ENCODE measurements at places on chromosomes 6 and 20.
A peak's percentile ranks its signal among the peaks of the same experiment; 100 is the strongest.

DNA sequence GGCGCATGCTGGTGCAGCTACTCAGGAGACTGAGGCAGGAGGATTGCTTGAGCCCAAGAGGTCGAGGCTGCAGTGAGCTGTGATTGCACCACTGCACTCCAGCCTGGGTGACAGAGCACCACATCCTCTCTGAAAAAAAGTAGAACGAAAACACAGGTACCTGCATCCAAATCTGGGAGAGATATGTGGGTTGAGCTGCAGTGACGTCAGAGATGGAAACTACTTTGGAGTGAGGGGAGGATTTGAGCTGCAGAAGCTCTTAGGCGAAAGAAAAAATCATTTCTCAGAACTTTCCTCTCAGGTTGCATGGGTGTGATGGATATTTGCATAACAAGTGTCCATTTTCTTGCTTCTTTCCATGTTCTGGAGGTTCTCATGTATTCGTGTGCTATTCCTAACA is 4.0 kb upstream of the TULP1 start:
- DNase-seq, result no peak

DNA sequence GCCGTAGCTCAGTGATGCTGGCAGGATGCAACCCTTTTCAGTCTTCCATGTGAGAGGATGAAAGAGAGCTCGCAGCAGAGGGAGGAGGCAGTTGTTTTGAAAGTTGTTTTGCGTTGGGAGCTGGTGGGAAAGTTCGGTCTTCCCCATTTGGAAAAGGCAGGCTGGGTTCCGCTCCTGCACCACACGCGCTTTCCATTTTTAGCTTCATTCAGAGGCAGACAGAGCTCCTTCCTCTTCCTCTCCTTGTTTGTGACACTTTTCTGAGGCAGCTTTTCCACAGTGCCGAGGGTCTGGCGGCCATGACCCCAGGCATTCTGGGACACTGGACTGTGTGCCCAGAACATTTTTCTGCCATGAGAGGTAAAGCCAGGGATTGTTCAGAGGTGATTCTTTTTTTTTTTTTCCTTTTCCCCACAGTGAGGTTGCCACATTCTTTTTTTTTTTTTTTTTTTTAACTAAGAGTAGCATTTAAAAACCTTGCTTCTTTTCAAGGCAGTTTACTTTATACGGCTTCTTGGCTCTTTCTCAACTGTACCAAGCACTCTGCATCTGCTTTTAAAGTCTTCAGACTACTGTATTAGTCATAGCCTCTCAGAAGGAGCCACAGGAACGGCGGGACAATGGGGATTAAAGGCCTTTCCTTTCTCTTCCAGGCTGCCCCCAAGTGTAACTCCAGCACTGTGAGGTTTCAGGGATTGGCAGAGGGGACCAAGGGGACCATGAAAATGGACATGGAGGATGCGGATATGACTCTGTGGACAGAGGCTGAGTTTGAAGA is 1.6 kb downstream of the PRDM1 start:
- no peak for DNase-seq

DNA sequence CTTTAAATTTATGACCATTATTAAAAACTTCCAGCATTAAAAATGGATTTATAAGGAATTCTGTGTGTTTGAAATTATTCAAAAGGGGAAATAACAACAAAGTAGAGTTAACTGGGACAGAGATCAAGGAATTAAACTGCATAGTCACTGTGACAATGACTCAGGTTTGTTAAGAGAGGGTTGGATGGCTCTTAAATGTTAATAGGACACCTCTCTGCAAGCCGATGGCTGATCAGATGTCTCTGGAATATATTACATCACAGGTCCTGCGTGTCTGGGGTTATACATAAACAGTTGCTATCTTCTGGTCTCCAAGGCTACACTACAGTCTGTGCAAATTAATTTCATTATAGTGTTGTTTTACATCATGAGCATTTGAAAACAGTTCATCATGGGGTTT is 574.3 kb downstream of the COL12A1 start:
- no peak for DNase-seq

DNA sequence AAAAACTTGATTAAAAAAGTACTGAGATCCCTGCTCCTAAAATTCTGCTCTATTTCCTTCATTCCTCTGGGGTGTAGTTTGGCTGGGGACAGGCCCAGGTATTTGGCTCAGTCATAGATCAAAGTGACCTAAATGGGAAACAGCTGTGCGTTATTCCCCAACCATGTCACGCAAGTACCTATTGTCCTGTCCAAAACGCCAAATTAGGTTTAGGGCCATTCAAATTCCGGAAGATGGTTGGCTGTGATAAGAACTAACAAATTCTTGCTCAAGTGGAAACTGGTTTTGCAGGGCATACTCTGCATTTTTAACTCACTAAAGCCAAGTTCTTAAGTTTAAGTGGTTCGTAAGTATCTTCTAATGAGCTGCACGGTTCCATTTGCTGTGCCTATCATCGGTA is 147.6 kb upstream of the TMEM170B start:
- DNase-seq, result no peak

GRCh38 chr6:99521633-99522151 is 6.5 kb upstream of the USP45 start:
- DNase-seq, result no peak

GRCh38 chr6:30841644-30842504 is 42.4 kb upstream of the DDR1 start:
- DNase-seq, result no peak

GRCh38 chr6:90412538-90413369 is 116.1 kb upstream of the BACH2 start:
- no peak for DNase-seq

GRCh38 chr6:38867726-38868125 is 152.6 kb downstream of the DNAH8 start:
- DNase-seq, result no peak

DNA sequence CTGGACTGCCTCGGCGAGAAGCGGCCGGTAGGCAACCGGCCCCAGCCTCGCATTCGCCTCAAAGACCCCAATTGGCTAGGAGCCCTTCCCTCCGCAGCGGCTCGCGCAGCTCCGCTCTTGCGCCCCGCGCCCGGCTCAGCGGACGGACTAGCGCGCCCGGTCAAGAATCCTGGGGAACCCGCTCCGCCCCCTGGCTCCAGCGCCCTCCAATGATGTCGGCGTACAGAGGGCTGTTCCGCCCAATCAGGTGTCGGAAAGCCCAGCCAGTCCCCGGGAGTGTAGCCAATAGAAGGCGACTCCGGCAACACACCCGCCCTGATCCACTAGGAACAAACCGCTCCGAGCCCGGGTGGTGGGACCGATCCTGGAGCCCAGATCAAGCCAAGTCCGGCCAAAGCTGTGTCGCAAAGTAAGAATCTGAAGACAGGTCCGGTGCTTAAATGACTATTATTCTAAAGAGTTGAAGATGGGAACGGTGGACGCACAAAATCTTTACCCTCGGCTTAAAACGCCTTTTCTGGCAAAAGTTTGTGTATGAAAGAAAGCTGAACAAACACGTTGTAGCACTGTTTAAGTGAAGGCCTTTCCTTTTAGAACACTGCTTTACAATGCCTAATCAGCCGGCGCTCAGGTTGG is 132.2 kb downstream of the OGFRL1 start:
- DNase-seq, result no peak

GRCh38 chr20:40990542-40991120 is 38.0 kb upstream of the TOP1 start:
- peak; percentile 66 for DNase-seq

GRCh38 chr6:44800171-44800783 is 412.8 kb downstream of the CDC5L start:
- DNase-seq, result no peak

- DNase-seq, result no peak
Observed at GRCh38 chr20:6940048-6940447, 172.6 kb downstream of the BMP2 start.

DNA sequence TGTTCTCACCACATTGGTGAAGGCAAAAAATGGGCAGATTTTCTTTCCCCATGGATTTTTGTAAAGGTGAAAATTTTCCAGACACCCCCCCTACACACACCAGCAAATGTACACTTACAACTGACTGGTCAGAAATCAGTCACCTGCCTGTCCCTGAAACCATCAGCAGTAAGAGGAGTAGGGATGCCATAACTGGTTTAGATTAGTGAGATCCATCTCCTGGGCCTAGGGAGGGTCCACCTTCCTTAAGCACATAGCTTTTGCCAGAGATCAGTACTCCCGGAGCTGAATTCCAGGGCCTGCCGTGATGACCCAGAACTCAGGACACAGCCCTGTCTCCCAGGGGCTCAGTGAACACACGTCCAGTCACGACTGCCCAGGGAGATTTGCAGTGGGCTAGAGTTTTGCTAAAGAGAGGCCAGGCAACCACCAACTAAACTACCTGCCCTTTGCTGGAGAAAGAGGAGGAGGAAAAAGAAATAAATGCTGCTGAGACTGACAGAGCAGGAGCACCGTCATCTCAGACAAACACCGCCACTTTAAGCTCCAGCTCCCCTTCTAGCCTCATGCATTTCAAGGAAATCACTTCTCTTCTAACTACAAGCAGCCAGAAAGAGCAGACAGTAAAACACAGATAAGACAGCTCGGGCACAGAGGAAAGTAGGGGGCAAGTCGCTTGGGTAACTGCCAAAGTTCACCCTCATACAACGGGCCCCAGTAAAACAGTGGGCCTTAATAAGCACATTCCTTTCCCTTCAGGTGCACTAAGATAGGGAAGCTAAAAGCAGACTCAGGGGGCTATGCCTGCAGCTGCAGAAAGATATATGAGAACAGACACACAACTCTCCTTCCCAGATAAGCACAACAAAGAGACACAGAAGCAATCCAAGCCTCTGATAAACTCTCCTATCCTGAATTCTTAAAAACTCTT is 82.6 kb upstream of the SPTLC3 start:
- no peak for DNase-seq

DNA sequence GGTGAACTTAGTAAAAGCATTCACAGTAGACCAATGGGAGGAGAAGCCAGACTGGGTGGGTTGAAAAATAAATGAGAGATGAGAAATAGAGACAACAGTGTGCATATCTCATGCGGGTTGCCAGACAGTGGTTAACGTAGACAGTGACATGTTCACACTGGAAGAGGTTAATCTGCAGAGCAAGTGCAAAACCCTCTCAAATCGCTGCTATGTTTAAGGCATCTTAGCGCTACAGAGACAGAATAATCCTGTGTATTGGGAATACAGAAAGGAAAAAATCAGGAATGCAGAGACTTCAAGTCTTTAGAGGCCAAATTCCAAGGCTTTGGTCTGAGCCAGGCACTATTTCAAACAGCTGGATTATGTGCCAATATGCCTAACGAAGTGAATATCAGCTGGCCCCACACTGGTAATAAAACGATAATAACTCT is 107.1 kb downstream of the TSHZ2 start:
- no peak for DNase-seq

DNA sequence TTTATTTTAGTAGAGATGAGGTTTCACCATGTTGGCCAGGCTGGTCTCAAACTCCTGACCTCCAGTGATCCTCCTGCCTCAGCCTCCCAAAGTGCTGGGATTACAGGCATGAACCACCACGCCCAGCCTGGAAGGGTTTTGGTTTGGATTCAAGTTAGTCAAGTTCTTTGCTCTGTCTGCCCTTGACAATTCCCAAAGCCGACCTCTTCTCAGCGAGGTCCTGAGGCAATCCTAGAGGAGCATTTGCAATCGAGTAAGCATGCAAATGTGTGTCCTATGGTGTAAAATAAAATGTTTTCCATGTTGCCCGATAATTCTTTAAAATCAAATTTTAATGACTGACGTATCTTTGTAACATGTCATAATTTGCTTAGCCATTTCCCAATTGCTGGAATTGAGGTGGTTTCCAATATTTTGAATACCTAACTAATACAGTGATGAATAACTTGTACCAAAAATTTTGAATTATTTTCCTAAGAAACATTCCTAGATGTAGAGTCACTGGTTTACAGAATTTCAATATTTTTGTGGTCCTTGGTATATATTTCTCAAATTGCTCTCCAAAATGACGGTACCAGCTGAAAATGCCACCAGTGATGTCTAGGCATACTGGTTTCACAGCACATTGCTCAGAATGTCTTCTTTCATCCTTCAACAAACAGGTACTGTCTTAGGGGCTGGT is 38.7 kb downstream of the GTF2H5 start:
- DNase-seq, result no peak

DNA sequence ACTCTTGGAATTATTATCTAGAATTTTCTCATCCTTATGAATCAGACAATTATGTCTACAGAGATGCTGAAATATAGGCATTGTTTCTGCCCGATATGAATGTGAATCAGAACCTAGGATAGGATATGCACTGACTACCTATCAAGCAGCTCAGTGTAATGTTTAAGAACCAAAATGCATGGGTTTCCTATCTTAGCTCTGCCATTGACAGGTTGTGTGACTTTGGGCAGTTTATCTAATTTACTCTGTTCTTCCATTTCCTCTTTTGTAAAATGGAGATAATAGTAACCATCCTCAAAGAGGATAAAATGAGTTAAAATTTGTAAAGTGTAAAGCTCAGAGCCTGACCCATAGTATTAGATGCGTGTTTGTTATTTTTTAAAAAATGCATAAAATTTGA is 10.2 kb upstream of the AIG1 start:
- no peak for DNase-seq

DNA sequence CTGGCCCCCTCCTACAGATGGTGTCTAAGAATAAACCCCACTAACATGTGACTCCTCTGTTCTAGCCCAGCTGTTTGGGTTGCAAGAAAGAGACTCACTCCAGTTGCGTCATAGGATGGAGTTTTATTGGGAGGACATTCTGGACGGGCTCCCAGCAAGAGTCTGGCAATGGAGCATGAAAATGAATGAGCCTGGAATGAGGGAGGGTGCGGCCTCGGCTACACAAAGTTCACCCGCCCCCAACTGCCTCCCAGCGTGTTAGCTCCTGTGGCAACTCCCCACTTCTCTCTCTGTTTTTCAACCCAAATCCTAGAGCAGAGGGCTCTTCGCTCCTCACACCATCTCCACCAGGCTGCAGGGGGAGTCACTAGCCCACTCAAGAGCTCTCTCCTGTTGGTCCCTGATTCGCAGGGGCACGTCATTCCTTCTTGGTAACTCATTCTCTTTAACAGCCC is 5.1 kb upstream of the ADAM33 start:
- DNase-seq, result no peak

- DNase-seq, result no peak
Observed at GRCh38 chr20:9516234-9516871, 2.0 kb downstream of the LAMP5 start.

DNA sequence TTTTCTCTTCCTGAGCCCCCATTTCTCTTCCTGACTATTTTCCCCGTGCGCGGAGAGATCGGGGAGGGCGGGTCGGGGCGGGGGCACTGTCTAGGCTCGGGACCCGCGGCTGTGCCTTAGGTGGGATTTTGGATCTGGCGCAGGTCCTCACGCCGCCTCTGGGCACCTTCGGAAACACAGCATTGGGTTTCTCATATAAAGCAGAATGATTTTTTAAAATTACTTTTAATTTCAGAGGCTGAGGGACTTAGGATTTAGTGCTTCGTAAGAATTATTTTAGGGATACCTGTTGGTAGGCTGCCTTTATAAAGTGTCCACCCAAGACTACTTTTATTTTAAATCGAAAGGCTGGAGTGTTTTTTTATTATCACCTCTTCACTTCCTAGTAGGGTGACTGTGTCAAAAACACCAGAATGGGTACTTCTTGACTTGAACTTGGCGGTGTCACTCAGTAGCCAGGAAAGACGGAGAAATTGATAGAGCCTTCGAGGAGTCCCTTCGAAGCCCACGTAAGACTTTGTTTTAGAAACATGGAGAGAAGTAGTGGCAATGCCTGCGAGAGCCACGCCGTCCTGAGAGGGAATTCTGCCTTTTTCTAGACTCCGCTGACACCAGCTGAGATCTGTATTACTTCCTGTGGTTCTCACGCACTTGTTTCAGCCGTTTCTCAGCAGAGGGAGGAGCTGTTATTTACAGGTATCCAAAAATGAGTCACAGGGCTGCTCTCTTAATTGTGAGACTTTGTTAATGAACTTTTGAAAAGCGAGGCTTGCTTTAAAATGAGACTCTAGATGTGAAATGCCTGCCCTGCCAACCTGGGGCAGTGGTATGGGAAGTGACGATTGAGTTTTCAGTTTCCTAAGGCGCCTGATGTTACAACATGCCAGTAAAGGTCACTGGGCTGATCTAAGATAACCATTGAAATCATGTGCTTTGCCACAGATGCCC is 667 bp downstream of the STX11 start:
- DNase-seq, result peak; percentile 66

Measured in activated CD4-positive, alpha-beta T cell treated with anti-CD3 and anti-CD28 coated beads, Interleukin-2, amount 50 U/mL, for 24 hours (primary cell).